ENCODE measurements at places on chromosomes 5 and 9.

- peak; percentile 68 for DNase-seq
Observed at GRCh38 chr9:34633851-34634550, 3.6 kb downstream of the SIGMAR1 start.

DNA sequence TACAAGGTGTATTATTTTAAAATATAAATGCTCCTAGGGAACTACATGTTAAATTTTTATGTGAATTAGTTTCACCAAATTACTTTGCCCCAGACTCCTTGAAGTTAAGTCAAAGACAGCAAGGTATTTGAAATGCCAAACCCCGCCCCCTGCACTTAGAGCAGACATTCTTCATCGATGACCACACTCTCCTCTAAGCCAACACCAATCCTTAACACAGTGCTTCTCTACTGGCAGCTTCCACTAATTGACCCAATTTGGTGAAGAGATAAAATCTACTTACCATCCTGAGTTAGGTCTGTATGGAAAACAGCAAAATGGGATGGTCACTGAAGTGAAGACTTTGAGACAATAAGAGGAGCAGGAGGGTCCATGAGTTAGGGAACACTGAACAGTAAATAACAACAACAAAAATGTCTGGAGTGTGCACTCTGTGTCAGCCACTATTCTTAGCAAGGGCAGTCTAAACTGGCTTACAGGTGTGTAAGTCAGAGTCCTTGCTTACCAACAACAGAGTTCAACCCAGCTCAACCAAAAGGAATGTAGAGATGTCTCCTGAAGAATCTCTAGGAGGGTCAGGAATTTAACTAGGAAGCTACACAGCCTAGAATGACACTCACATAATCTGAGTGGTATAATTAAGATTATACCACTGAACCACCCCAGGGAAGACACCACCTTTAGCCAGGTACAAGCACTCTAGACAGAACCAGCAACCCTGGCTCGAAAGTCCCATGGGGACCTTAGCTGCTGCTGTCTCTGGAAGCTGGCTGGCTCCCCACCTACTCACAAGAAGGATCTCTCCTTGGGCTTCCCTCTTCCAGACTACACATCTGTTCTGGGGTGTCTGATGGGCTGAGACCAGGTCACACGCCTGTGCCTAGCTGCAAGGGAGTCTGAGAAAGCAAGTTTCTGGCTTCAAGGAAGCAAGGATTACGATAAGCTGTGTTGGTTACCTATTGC, 8.8 kb upstream of the UBE2QL1 start:
- no peak for DNase-seq

- no peak for DNase-seq
Observed at GRCh38 chr9:71754151-71754550, 14.2 kb downstream of the CEMIP2 start.

DNA sequence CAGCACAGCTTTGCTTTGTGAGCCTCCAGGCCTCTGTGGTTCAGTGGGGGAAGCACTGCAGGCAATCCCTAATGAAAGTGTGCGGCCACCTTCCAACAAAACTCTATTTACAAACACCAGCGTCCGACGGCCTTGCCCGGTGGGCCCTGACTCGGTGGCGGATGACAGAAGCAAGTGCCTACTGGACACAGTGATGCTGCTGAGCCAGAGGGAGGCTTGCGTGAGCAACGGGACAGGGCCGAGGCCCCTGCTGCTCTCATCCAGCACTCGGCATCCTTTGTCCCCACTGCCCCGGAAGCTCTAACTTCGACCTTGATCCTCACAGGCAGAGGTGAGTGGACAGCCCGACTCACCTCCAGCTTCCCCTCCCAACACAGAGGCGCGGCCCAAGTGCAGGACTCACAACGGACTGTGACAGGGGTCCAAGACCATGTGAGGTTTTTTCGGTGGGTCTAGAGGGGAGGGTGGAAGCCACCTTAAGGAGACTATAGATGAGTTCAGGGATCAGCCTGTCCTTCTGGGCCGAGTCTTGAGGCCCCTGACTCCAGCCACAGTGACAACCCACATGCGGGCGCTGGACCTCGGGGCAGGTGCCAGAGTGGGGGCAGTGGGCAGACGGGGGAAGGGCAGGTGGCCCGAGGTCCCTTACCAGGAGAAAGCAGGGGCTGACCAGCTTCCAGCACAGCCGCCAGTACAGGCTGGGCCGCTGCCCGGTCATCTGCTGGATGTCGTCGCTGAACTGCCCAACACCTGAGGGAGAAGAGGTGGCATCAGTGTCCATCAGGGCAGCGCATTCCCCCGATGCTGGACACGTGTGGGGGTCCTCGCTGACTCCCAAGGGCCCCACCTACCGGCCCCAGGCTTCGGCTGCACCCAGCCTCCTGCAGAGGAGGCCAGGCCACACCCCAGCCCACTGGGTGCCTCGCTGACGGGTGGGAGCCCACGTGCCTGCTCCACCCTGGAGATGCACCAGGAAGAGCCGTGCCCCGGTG, 39.4 kb downstream of the SLC6A3 start:
- no peak for DNase-seq

- no peak for DNase-seq
Observed at GRCh38 chr5:180130291-180130869, 58.8 kb upstream of the RNF130 start.

- DNase-seq = no peak
Observed at GRCh38 chr9:92746567-92747458, 17.8 kb downstream of the BICD2 start.

DNA sequence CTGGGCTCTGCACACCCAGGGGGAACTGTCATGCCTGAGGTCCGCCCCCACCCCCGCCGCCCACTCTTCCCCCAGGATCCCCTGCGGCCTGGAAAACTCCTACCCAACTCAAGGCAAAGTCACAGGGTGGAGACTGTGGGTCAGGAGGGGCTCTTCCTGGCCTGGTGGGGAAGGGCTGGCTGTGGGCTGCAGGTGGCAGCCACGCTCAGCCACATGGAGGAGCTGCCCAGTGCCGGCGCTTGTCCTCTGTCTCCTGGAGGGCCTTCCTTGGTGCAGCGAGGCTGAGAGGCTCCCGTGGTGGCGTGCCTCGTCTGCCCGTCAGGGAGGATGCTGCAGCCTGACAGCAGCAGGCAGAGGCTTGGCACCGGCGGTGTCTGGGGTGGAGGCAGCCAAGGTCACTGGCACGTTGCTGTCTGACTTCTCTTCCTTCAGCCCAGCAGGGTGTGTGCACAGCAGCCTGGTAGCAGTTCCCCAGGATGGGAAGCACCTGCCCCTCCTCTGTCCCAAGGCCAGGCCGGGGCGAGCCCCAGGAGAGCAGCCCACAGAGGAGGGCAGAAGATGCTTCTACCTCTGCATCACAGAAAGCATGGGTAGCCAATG, 78.1 kb downstream of the ADAMTS2 start:
- no peak for DNase-seq

- DNase-seq = no peak
Observed at GRCh38 chr5:138639326-138639725, 64.1 kb upstream of the HSPA9 start.

DNA sequence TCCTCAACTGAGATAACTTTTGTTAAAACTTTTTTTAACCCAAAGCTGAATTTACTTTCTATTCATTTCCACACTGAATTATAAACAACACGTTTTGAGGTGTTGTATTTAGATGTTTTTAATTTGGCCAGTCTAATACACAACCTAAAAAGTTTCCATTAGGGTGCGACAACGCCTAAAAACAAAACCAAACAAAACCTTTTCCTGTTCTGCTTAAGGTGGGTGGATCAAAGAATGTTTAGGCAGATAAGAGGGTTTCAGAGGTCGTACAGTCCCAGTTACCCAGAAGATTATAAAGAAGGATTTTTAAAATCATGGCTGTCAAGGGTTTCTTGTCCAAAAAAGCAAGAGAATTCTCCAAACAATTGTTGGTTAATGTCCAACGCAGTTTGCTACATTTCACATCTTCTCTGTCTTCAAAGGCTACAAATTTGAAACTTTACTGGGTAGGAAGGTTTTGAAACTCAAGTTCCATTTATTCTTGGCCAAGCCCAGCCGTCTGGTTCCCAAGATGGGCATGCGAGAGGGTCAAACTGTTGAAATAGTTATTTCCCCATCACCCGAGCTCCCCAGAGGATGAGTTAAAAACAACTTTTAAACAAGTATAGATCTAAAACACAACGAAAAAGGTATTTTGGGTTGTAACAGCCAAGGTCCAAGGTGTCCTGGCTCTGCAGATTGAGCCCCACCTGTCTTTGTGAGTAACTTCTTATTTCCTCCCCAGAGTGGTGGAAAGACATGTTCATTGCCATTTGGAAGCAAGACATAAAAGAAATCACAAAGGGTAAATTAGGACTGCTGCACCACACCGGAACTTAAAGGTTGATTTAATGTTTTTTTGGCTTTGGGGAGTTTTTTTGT, 122.8 kb upstream of the MAP3K1 start:
- DNase-seq = no peak

GRCh38 chr5:137672001-137672400, 63.9 kb downstream of the KLHL3 start:
- DNase-seq = no peak

GRCh38 chr5:151578326-151579025, 12.7 kb downstream of the FAT2 start:
- no peak for DNase-seq

DNA sequence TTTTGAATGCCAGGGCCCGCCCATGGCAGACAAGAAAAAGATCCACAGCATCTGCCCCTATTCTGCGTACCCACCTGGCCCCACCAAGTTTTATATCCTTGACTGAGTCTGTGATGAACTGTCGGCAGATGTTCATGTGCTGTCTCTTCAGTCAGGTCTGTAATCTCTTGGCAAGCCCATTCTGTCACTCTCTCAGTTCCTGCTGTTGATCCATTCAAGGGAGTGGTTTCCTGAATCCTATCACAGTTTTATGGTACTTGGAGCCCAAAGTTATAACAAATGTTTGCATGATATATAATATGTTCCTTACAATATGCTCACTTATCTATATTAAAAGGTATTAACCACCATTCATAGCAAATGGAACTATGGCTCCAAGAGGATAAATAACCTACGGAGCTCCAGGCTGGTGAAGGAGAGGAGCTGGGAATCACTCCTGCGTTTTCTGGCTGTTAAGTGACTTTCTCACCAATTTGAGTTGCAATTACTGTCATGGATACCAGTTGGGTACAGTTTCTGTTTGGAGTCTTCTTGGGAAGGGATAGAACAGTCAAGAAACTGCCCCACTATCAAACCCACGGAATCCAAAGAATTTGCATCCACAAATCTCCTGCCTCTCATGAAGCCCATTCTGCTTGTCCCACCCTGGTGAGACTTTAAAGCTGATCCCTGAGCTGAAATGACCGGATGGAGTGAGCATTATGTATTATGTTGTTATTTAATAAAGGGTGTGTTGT, 103.4 kb upstream of the SPRY4 start:
- DNase-seq = no peak

- DNase-seq = no peak
Observed at GRCh38 chr5:57681942-57682341, 199.3 kb upstream of the ACTBL2 start.

DNA sequence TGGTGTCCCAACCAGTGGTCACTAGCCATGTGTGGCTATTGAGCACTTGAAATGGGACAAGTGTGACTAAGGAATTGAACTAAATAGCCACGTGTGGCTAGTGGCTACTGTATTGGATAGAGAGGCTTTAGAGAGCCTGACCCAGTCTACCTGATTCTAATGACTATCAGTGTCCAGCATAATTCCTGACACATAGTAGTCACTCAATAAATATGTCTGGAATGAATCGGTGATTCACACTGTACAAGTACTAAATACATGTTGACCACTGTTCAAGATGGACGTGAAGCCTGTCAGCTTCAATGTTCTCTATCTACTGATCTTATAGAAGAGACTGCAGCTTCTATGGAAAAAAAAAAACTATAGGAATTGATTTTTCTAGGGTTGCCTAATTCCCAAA, 57.7 kb upstream of the MAST4 start:
- no peak for DNase-seq

DNA sequence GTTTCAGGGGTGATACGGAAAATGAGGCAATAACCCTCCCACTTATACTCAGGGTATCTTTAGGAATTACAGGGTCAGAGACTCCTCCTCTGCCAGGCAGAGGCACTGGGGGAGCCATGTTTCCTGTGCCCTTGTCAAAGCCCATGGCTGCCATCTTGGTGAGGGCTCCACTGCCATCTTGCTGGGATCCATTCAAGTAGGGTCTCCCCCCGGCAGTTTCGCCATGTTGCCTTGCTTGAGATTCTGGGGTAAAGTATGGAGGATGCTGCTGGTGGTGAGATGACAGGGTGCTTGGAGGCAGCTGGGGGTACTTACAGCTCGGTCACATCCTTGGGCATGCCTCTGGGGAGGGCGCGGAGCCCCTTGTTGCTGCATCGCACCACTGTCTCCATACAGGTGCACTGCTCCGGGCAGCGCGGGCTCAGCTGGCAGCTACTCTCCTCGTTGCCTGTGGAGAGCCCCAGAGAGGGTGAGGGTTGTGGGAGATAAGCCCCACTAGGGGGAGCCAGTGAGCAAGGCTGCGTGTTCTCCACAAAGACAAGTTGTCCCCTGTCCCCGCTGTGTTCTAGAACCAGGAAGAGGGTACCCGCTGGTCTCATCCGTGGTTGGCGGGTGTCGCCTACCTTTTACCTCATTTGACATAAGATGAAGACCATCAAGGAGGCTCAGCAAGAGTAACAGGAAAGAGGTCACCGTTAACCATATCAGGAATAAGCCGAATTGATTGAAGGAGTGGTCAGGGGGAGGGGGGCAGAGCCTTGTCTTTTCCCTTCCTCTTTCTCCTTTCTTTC, 169.0 kb upstream of the PANK3 start:
- DNase-seq = peak; percentile 63

DNA sequence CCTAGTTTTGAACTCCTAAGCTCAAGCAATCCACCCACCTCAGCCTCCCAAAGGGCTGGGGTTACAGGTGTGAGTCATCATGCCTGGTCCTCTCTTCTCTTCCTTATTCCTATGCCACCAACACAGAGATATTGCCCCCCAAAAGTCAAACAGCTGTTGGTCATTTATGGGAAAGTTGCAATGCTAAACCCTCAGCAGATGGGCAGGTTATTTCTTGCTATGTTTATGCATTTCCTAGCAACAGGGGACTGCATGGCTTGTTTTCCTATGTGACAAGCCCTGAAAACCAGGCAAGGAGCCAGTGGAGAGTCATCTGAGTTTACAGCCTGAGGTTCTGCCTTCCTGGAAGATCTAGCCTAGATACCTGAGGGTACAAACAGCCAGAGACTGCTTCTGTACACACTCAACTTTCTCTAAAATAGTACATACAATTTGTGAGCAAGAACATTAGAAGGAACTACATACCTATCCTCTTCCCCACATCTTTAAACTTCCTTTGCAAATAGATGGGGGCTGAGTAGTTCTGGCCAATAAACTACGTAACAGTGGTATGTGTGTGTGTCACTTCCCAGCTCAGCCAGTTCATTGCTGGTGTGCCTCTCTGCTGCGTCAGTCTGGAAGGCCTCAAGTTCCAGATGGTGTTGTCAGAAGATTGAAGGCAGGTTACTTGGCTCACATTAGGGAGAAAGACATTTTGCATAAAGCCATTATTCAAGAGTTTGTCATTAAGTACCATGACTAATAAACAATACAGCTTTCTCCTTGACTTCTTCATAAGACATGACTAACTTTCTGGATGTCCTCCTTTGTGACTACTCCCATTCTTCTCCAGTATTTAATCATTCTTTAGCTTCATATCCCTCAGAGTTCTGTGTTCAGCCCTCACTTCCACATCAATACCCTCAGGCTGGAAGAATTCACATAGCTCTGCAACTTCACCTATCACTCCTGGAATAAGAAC, 65.3 kb downstream of the CSNK1A1 start:
- DNase-seq = no peak
